GM10248 (cell line): ENCODE measurements at places on chromosomes 5 and 9.

- no peak for DNase-seq
These were observed 257.7 kb downstream of the MCTP1 start for GRCh38 chr5:95027151-95027721.

DNA sequence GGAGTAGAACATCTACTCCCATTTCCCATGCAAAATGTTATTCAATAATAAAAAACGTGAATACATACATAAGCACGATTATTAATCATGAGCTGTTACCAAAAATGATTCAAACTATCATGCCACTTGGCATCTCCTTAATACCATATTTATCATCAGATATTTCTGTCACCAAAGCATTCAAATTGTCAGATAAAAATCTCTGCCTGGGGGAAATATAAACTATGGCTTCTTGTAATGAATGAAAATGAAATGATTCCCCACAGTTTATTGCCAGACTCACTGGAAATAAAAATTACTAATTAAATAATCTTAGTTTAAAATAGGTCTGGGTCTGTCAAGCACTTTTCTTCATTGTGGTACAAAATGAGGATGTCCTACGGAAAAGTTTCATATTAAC is 265.4 kb downstream of the EDIL3 start:
- no peak for DNase-seq

DNA sequence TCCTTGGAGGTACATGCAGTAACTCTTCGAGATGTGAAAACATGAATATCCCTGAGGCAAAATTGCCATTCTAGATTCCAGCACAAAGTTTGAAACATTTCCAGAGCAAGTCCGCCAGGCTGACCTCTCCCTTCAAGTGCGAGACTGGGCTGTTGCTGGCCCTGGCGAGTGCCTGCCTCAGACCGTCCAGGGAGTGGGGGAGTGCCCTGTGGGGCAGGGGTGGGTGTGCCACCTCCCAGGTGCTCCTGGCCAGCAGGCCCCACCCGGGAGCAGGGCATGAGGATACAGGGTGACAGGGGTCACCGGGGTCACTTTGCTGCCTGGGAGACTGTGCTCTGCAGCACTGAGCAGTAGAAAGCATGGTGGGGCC is 199.9 kb downstream of the AOPEP start:
- no peak for DNase-seq

- no peak for DNase-seq
These were observed 1817.5 kb upstream of the NUDT12 start for GRCh38 chr5:105380126-105380525.

- no peak for DNase-seq
These were observed 68.1 kb upstream of the TAS2R1 start for GRCh38 chr5:9698125-9698826.

DNA sequence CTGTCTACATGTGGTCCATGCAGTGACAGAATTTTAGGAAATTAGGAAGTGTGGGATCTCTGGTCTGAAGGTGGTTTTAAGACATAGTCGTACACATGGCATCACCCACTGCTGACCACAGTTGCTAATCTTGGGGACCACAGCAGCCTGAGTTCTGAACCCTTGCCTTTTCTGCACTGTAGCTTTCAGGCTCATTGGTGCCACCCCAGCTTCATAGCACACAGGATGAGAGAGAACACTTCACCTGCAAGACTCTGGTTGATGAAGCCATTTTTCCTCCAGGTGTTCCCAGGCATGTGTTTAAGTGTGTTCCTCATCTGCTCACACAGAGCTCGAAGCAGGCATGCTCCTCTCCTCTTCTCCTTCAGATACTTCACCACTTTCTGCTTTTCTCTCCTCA is 68.2 kb upstream of the S1PR3 start:
- no peak for DNase-seq

DNA sequence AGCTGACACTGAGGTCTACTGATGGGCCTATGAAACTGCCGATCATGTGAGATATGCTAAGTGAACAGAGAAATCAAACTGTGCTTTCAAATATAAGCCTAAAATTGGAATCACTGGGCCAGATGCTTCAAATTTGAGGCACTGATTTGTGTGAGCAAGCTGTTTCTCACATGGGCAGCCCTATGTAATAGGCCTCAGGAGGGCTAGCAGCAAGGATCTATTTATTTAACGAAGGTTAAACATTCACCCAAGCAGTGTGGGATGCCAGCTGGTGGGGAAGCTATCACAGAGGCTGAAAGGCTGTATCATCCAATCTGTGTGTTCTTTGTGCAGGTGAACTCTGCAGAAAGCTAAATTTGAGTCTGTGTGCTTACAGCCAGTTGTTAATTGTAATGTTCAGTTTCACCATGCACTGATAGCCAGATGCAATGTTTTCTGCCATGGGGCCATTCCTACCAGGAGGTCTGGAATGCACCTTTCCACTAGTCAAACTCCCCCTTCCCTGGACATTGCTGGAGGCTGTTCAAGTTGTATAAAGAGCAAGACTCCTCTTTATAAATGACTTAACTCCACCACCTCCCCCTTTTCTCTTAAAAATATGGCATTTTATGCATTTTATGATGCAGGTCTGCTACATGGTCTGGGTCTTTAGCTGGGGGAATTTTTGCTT is 228.9 kb downstream of the SH3GL2 start:
- no peak for DNase-seq

DNA sequence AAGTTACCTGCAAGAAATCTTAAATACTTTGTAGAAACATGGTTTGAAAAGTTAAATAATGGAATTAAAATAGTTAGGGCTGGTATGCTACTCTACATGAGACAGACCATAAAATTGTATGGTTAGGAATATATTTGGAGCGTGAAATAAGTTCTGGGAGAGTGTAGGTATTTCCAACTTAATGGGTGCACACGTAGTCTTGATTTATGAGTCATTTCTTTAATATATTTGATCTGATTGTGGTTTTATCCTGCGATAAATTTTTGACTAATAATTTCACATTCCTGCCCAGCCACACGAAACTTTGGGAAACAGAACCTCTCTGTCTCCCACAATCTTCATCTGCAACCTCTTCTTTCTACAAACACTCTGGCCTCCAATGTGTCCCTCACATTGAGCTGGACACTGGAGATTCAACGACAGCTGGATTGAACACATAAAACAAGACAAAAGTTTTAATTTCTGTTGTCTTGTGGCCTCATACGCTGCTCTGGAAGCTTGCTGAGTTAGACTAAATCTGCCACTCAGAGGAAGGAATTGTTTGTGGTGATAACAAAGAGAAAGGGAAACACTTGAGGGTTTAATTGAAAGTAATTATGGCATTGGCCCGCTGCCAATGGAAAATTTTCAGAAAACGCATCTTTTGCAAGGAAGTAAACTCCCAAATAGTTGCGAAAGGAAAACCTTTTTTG is 201.8 kb upstream of the ZNF608 start:
- no peak for DNase-seq

DNA sequence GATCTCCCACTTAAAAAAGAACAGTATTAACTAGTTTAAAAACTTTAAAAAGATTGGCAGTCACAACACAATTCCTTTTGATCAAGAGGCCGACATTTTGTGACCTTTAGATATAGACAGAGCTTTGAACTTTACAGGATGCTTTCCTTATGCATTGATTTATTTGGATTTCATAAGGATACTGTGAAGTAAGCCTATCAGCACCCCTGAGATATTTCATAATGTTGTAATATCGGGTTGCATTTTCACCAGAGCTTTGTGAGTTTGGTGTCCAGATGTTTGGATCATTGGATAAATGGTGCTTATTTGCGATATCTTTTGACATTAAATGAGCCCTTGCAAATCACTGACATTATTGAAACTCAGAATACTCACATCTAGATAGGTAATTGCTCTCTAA is 7.7 kb downstream of the PALM2AKAP2 start:
- DNase-seq, result no peak

- no peak for DNase-seq
These were observed 38.5 kb upstream of the NR4A3 start for GRCh38 chr9:99782962-99783718.

DNA sequence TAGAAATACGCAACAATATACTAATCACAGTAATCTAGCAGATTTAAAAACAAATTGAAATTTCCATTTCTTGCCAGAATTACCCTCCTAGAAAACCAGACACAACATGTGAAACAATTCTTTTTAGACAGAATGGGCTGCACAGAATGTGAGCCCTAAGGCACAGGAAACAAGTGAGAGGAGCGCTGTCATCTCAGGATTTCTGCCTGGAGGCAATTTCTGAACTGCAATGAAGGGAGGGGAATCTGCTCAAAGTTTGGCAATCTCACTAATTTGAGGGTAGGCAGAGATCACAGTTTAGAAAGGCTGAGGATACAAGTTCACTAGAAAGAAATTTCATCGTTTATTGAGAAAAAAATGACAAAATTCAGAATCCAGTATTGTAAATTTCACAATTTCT is 70.3 kb downstream of the INIP start:
- no peak for DNase-seq

DNA sequence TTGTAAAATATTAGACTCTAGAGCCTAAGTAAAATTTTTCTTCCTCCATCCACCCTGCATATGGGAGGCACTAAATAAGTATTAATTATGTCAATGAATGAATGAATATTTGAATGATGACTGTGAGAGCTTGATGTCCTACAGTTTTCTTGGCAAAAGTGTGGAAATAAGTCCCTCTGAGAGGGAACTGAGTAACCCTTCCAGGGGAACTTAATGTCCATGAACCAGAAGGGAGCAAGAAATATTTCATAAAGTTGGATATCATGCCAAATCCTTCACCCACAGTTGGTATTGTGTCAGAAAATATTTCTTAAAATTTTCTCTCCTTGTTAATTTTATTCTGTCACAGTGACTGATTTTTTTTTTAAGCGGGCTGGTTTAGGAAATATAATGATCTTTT is 36.6 kb downstream of the NNT start:
- DNase-seq, result no peak

DNA sequence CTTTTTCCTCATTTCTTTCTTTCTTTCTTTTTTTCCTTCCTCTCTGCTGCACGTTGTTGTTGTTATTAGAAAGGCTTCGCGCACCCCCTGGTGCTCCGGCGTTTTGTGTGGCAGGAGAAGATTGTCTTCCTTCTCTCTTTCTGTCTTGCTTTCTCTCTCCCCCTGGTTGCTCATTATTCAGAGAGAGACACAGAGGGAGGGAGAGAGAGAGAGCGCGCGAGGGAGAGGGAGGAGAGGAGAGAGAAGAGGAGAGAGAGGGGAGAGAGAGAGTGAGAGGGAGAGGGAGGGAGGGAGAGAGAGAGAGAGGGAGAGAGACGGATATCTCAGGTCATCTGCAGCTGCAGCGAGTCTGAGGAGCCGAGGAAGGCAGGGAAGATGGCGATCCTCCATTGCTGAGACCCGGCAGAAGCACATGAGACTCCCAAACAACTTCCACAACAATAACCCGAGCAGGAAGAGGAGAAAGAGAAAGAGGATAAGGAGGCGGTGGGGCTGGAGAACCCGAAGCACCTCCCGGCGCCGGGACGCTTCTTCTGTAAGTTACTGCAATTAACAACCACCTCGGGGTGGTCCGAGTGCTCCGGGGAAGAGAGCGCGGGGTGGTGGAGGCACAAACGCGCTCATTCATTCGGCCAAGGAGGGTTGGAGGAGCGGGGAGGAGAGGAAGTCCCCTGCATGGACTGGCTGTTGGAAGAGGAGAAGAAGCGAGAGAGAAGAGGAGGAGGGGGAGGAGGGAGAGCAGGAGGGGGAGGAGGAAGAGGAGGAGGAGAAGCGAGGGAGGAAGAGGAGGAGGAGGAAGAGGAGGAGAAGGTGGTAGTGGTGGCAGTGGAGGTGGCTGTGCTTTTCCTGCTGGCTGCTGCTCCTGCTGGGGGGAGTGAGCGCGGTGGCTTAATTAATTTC is at the start of gene ZNF462:
ZNF462 (plus strand) TSS at position 346 of the 900 bp plus-strand sequence. CDS start 60,218 bp downstream, outside the sequence.
- no peak for DNase-seq

GRCh38 chr9:77896938-77897667 is 134.5 kb downstream of the GNAQ start:
- DNase-seq, result no peak

DNA sequence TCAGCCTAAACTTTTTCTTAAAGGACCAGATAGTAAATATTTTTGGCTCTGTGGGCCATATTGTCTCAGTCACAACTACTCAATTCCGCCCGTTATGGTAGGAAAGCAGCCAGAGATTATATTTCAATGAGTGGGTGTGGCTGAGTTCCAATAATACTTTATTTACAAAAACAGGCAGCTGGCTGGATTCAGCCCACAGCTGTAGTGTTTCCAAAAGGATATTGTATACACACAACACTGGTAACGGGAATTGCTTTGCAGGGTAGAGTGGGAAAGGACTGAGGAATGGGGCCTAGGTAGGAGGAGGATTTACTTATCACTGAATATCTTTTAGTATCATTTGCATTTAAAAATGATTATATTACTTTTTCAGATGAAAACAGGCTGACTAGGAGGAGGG is 21.0 kb downstream of the GCNT4 start:
- DNase-seq, result no peak

DNA sequence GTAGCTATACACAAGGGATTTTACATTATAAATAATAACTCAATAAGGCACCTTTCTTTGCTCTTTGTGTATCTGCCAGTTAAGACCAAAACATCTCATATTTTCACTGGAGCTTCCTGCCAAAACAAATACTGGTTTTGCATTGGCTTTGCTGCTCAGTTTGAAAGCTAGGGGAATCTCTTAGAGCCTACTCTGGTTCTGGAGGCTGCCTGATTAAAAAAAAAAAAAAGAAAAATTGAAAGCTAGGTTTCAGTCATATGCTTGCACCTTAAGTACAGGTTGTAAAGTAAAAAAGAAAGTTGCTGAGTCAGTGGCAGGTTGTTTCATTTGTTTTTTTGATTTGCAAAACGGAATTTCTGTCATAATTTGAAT is 2.3 kb downstream of the DENND4C start:
- peak; percentile 42 for DNase-seq

DNA sequence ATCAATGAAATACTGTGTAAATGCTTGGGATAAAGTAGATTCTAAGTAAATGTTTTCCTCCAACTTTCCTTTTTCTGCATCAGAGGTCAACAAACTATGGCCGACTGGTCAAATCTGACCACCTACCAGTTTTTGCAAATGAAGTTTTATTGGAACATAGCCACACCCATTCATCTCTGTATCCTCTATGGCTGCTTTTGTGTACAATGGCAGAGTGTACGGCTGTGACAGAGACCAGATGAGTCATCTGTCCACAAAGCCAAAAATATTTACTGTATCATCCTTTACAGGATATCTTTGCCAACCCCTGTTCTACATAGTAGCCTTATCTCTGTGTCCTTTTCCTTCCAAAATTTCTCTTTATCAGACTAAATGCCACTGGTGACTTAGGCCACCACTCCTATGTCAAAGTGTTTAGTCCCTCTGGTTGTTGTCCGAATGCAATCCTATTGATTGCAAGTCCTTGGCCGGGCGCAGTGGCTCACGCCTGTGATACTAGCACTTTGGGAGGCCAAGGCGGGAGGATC is 218.4 kb upstream of the KLF4 start:
- DNase-seq, result no peak

DNA sequence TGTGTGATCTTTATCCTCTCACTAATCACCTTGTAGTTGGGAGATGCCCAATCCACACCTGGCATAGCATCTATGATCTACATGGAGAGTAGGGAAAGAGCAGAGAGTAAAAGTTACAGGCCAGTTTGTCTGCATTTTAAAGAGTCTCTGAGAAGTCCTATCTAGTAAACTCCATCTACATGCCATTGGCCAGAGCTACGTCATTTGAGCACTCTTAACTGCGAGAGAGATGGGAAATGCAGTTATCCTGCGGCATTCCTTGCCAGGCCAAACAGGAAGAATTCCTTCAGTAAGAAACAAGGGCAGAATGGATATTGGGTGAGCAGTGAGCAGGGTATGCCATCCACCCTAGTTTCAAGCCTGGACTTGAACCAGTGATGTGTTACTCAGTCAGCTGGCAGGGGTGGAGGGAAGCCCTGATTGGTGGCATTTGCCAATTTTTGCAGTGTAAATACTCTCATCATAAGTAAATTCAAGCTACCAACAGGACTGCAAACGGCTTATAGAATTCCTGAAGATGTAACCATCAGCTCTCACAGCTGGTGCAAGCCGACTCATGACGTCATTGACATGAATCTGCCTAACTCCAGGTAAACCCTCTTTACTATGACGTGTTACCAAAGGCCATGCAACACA is 156.8 kb upstream of the MSX2 start:
- DNase-seq, result no peak
